ENCODE measurements at places on chromosomes 3 and 15.

DNA sequence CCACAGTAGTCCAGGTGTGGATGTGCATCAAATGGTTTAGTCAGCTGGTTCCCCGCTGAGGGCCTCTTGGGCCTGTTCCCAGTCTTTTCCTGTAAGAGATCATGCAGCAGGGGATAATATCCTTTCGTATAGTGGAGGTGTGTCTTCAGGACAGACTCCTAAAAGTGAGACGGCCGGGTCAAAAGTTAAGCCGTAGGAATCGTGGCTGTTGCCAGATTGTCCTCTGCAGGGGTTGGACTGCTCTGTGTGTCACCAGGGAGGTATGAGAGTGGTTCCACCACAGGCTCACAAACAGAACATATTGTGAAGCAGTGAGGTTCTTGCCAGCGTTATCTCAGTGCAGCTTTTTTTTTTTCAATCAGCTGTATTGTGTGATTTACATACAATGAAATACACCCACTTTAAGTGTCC lies 95.0 kb downstream of the VGLL4 start:
- no peak for DNase-seq

- DNase-seq, result no peak
Measured at GRCh38 chr3:191699546-191699945, 238.6 kb downstream of the PYDC2 start.

DNA sequence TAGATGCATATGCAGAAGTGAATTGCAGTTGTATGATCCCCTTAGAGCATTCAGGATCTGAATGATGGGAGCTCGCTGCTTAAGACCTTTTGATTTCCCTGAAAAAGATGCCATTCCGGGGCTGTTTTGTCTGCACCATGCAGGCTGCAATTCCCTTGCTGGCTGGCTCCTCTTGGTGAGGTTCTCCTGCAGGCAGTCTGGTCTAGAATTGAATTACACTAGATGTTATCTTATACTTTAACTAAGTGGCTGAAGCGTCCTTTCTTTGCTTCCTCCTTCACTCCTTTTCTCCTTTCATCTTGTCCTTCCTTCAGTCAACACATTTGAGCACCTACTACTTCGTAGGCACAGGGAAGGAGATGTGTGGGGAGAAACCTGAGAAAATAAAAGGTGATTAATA lies 18.6 kb upstream of the MYZAP start:
- no peak for DNase-seq

DNA sequence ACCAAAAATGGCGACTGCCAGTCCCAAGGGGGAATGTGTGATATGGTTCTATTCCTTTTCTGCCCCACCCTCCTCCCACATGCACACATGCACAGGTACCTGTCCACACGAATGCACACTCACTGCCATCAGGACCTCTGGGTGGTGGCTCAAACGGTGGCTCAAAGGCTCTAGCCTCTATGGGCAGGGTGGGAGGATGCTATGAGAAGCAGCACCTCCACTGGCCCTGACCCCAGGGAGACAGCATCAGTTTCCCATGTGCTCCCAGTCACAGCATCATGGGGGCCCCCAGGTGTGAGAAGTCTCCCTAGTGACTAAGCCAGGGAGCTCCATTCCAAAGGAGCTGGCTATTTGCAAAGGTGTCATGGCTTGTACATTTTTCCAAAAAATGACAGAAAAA lies 15.9 kb downstream of the SEMA3G start:
- peak; percentile 14 for DNase-seq

DNA sequence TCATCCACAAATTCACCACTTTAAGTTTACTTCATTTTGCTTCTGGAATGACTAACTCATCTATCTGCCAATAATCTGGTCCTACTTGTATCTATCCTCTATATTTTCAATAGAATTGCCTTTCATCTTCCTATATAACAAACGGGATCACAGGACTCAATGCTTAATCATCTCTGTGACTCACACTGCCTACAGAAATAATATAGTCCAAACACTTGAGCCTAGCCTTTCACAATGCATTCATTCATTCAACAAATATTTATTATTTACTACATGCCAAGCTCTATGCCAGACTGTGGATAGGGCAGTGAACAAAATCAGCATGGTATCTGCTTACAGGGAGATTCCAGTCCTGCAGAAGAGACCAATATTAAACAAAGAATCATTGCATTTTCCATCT lies 16.6 kb upstream of the AGTR1 start:
- DNase-seq, result no peak

DNA sequence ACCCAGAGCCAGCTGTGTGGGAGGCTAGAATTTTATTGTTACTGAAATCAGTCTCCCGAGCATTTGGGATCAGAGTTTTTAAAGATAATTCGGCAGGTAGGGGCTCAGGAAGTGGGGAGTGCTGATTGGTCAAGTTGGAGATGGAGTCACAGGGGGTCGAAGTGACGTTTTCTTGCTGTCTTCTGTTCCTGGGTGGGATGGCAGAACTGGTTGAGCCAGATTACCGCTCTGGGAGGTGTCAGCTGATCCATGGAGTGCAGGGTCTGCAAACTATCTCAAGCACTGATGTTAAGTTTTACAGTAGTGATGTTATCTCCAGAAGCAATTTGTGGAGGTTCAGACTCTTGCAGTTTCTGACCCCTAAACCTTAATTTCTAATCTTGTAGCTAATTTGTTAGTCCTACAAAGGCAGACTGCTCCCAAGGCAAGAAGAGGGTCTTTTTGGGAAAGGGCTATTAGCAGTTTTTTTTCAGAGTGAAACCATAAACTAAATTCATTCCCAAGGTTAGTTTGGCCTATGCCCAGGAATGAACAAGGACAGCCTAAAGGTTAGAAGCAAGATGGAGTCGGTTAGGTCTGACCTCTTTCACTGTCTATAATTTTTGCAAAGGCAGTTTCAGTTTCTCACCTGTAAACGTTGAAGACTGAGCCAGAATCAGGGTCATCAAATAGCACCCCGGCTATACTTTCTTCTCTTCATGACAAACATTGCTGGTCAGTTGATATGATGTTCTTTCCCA lies 28.2 kb downstream of the FLNB start:
- peak; percentile 67 for DNase-seq

DNA sequence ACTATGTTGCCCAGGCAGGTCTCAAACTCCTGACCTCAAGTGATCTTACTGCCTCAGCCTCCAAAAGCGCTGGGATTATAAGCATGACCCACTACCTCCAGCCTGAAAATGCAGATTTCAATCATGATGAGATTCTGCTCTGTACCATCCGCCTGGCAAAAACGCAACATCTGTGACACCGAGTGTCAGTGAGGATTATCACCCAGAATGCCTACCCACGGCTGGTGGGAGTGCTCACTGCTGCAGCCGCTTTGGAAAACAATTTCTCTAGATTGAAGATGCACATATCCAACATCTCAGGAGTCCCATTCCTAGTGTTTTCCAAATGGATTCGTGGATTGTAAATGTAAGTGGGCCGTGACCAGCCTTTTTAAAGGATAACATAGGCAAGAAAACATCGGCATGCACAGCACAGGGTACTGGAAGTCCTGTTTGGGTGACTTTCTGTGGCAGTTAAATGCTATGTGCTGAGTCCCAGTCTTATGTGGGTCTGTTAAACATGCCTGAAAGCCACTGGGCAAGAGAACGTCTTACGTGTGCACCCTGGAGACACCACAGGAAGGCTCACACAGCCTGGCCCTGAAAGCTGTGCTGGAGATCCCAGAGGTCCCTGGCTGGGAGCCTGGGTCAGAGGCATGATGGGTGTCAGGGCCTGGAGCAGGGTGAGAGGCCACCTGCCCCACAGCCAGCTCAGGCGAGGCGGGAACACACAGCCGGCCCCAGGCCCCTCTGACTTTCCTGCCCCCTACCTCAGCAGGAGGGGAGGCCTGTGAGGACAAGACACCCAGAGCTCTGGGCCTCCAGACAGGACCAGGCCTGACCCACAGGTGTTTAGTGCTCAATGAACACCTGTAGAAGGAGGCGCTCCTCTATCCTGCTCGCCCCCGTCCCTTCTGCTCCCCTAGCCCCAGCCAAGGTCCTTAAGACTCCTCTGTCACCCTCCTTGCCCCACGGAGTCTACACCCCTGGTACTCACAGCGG lies 918 bp downstream of the PRSS50 start:
- peak; percentile 26 for DNase-seq

DNA sequence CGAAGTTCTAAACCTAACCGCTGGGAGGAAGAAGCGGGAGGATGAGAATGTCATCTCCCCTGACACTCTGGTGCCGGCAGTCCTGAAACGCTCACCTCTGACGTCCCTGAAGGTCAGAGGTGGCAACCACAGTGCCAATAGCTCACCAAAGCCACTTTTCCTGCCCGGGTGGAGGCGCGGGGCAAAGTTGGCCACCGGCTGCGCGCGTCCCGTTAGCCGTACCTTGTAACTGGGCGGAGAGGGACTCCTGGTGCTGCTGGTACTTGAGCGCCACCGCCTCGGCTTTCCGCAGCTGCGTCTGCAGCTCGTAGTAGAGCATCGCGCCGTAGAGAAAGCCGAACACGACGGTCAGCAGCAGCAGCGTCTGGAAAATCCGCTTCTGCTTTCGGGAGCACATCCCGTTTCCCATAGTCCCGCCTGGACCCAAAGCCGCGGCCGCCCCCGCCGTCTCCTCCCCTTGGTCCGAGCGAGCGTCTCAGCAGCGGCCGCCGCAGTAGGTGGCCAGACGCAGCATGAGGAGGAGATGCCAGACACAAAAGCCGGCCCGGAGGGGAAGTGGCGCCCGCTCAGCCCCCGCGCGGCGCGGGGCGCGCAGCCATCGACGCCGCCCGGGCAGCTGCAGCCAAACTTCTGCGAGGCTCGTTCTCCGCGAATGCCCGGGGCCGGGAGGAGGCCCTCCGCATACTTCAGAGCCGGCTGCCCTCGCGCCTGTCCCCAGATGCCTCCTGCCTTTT lies 680 bp downstream of the GOLIM4 start:
- DNase-seq, result peak; percentile 48

DNA sequence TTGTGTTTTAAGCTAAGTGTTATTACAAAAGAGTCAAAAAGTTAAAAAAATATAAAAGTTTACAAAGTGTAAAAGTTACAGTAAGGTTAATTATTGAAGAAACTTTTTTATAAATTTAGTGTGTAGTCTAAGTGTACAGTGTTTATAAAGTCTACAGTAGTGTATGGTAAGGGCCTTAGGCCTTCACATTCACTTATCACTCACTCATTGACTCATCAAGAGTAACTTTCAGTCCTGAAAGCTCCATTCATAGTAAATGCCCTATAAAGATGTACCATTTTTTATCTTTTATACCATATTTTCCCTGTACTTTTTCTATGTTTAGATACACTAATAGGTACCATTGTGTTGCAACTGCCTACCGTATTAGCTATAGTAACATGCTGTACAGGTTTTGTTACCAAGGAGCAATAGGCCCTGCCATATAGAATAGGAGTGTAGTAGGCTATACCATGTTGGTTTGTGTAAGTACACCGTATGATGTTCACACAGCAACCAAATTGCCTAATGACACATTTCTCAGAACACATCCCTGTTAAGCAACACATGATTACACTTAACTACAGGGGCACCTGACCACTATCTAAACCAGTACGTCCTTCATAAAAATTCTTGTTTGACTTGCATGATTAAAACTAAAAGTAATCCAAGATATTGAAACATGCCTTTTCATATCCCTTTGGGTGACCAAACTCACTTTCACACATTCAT lies 17.2 kb downstream of the RAD18 start:
- no peak for DNase-seq

DNA sequence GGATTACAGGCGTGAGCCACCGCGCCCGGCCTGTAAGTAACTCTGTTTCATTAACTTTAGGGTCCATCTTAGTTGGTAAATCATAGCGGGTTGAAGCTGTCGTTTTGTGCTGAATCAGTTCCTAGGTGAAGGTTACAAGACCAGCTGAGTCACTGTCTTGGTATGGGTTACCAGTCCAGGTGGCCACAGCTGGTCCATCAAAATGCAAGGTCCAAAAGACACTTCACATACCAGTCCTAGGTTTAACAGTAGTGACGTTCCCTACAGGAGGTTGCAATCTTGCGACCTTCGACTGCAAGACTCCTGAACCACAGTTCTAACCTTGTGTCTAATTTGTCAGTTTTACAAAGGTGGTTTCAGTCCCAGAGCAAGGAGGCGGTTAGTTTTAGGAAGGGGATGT lies 160.1 kb upstream of the ATP10A start:
- DNase-seq, result no peak

DNA sequence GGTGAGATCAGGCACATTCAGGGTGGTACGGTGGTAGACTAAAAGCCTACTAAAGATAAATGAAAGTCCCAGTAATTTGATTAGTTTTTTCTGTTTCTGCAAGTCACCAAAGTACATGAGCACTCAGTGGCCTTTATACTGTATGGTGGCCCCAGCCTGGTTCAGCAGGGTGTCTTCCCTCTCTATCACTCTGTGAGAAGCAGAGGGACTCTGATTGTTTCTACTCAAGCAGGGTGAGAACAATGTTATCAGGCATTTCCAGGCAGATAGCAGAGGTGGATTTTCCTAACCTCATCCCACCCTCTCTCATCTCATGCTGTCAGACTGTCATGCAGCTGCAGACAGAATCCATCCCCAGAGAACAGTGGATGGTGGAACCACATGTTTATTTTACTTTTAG lies 71.5 kb upstream of the BFSP2 start:
- no peak for DNase-seq

GRCh38 chr3:63661242-63661641 lies 8.8 kb downstream of the SNTN start:
- no peak for DNase-seq

DNA sequence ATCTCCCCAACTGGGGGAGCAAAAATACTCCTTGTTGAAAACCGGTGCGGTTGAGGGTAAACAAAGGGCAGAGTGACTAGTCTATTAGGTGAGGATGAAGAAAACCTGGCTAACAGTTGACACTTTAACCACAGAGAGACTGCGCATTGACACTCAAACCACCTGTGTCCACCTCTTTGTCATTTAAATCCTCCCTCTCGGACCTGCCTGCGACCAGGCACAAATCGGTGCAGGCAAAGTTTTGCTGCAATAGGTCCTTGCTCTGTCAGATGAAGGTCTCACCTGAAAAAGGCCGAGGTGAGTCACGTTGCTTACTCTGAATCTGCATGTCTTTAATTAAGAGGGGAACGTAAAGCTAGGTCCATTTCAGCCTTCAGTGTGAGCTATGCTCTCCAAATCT lies 494.1 kb upstream of the DPPA4 start:
- no peak for DNase-seq

DNA sequence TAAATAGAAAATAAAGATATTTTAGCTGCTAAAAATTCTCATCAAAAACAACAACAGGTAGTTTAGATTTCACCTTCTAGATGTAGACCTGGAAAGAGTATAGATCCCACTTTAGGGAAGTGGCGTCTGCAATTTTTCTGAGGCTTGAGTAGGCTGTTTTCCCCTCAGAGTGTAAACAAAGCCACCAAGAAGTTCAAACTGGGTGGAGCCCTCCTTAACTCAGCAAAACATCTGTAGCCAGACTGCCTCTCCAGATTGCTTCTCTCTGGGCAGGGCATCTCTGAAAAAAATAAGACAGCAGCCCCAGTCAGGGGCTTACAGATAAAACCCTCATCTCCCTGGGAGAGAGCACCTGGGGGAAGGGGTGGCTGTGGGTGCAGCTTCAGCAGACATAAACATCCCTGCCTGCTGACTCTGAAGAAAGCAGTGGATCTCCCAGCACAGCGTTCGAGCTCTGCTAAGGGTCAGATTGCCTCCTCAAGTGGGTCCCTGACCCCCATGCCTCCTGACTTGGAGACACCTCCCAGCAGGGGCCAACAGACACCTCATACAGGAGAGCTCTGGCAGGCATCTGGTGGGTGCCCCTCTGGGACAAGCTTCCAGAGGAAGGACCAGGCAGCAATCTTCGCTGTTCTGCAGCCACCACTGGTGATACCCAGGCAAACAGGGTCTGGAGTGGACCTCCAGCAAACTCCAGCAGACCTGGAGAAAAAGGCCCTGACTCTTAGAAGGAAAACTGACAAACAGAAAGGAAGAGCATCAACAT lies 259.6 kb downstream of the STXBP5L start:
- no peak for DNase-seq

Data from Caco-2 (cell line).